ENCODE measurements at places on chromosomes 3 and 15. TPM values are rescaled to one million over a fixed set of nuclear protein-coding genes. Genes with fewer than 3 reads are reported as not detected.
A peak's percentile ranks its signal among the peaks of the same experiment; 100 is the strongest.

CHL1 gene
- total RNA-seq = 7.8 TPM

SI gene
- not detected for total RNA-seq

EFCAB12 gene
- total RNA-seq = 0.05 TPM

CYP8B1 gene
- 0.10 TPM for total RNA-seq

HYKK gene
- 4.2 TPM for total RNA-seq

TOPBP1 gene
- total RNA-seq = 16.6 TPM

ERICH6 gene
- total RNA-seq = not detected

CMTM8 gene
- 3.2 TPM for total RNA-seq

NR2E3 gene
- total RNA-seq = 0.19 TPM

DNA sequence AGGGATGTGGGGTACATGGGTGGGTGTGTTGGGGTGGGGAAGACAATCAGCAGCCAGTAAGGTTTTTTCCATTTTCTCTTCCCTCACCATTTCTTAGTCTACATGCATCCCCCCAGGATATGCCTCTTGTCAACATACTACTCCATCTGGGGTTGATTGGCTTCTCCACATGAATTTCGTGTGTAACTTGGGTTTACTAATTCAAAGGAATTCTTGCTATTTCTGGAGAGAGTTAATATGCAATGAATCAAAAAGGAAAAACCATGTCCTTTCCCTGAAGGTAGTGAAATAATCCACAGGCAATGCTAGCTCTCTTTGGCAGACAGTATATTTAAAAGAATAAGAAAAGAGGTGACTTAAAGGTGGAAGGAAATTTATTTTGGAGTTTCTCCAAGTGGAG is 198.4 kb downstream of the EBLN2 start:
- no peak for DNase-seq

DNA sequence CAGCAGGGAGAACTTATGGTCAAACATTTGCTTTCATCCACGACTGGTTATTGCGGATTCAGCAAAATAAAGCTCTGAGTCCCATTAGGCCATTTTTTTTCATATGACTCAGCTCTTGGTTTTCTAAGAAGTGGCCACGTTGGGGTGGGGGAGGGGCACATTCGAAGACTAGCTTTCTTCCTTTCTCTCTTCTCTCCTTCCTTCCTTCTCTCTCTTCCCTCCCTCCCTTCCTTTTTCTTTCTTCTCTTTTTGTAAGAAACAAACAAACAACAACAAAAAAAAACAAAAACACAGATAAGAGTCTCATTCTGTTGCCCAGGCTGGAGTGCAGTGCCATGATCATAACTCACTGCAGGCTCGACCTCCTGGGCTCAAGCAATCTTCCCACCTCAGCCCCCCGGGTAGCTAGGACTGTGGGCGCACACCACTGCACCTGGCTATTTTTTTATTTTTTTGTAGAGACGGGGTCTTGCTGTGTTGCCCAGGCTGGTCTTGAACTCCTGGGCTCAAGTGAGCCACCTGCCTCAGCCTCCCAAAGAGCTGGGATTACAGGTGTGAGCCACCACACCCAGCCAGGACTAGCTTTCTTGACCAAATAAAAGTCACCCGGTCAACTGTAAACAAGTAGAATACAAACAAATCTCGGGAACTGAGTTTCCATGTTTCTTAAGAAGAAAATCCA is 41.6 kb downstream of the ABCC5 start:
- no peak for DNase-seq

- DNase-seq = peak; percentile 89
Measured at GRCh38 chr15:90101130-90101968, 919 bp downstream of the IDH2 start.

DNA sequence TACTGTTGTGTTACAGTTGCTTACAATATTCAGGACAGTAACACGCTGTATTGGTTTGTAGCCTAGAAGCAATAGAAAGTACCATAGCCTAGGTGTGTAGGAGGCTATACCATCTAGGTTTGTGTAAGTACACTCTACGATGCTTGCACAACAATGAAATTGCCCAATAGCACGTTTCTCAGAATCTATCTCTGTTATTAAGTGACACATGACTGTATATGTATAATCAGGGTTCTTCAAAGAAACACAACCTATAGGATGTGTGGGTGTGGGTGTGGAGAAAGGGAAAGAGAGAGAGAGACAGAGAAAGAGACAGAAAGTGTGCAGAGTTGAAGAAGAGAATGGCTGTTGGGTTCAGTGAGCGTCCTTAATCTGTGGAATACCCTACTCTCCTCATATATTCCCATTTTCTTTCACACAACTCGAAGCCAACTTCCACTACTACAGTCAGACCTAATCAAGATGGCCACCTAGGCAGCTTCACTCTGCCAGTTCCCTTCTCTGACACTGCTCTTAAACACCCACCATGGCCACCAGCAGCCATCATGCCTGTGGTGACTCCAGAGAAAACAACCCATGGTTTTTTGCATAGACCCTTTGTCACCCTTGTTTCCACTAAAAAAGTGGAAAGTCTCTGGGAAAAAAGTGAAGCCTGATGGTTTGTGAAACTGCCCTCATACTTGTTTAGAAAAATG is 5.8 kb upstream of the PPP4R2 start:
- no peak for DNase-seq

DNA sequence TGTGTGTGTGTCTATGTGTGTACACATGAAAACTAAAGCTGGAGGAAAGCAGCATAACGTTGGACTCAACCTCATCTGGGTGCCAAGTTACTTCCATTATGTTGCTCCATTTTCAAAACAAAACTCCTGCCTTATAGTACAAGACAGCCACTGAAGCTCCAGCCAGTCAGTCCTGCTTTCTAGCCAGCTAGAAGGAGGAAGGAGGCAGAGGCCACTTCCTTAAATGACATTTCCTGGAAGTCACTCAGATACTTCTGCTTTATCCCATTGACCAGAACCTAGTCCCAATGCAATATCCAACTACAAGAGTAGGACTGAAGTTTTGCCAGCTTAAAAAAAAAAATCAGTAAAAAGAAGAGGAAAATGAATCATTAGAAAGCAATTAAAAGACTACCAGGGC is 31.7 kb downstream of the CADPS start:
- no peak for DNase-seq

- DNase-seq = no peak
Measured at GRCh38 chr15:73125219-73125618, 73.0 kb downstream of the NEO1 start.

GRCh38 chr3:96012939-96013338 is 801.5 kb upstream of the EPHA6 start:
- DNase-seq = no peak

- DNase-seq = no peak
Measured at GRCh38 chr3:58079773-58080172, 71.6 kb downstream of the FLNB start.

DNA sequence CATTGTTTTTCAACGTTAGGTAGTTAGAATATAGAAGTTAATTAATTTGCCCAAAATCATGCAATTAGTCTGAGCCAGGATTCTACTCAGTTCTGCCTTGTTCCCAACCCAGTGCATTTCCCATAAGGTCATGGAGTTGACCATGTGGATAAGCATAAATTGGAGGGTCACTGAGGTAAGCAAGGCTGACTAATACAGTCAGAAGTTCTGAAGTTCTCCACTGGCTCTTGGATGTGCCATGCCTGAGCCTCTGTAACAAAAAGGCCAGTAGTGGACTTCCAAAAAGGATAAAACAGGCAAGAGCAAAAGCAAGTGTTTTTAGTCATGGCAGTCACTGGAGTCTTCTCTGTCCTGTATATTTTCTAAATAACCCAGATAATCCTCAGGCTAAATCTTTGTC is 124.4 kb upstream of the PHLDB2 start:
- DNase-seq = no peak

DNA sequence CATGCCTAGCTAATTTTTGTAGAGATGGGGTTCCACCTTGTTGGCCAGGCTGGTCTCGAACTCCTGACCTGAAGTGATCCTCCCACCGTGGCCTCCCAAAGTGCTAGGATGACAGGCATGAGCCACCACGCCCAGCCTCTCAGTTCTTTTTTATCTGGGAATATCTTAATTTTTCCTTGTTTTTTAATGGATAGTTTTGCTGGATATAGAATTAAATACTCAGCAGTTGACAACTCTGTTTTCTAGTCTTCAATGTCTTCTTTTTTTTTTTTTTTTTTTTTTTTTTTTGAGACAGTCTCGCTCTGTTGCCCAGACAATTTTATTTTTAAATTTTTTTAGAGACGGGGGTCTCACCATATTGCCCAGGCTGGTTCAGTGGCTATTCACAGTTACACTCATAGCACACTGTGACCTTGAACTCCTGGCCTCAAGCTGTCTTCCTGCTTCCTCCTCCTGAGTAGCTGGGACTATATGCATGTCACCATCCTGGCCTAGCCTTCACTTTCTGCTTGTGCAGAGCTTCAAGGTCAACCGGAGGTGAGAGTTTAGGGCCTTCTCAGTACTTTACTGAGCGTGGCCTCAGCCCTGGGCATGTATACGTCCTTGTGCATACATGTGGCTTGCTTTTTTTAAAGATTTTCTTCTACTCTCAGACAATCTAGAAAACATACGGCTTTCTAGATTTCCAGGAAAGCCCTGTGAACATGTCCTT is 120.5 kb downstream of the ZNF609 start:
- DNase-seq = no peak

DNA sequence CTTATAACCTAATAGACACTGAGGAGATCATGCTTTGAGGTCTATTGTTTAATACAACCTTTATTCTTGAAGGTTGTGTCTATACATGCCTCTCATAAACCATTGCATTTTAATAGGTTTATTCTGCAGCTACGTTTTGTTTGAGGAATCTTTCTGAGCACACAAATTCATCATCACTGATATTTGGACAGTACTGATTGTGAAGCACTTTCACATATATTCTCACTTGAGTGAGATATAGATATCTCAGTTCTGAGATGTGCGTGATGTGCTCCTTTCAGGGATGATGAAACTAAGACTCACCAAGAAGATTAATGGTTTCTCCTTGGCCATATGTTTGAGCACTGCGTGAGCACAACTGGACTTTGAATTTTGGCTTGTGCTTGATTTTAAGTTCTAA is 374.4 kb downstream of the LPP start:
- DNase-seq = no peak

- no peak for DNase-seq
Measured at GRCh38 chr3:47024932-47025331, 45.5 kb downstream of the NBEAL2 start.

- DNase-seq = peak; percentile 36
Measured at GRCh38 chr3:13142552-13143380, 69.5 kb upstream of the IQSEC1 start.

DNA sequence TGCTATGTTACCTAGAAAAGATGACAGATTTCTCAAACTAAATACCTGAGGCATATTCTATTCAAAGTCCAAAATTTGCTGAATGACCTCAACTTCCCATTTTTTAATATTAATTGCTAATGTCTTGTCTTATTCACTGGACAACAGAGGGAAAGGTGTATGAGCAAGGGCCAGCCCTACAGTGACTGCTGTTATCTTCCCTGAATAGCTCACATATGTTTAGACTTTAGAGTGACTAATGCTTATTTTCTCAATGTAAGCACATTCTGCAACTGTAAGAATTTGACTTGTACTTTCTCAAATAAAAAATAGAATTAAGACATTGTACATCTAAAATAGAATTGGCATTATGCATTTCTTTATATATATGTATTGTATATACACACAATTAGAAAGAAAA is 26.5 kb upstream of the AADACL2 start:
- DNase-seq = no peak

DNA sequence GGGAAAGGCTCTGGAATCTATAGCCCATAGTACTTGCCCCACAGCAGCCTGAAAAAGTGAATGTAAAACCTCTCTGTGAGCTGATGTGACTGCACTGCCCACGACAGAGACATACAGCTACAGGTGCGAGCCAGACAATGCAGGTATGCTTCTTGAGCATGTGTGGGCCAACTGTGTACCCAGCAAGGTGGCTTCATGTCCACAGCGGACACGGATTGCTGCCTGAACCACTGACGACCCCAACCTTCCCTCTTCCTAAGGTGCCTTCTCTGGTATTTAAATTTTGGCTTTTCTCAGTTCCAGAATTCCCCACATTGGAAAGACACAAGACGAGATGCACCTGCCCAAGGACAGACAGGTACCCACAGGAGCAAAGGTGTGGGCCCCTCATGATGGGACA is 65.8 kb downstream of the SCN5A start:
- DNase-seq = no peak

DNA sequence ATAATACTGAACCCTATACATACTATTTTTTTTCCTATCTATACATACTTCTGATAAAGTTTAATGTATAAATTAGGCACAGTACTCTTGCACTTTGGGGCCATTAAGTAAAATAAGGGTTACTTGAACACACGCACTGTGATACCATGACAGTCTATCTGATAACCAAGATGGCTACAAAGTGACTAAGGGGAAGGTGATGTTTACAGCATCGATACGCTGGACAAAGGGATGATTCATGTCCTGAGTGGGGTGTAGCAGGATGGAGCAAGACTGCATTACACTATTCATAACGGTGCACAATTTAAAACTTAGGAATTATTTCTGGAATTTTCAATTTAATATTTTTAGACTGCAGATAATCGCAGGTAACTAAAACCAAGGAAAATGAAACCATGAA is 30.0 kb upstream of the SLC2A2 start:
- no peak for DNase-seq

GRCh38 chr3:77191640-77192039 is 151.7 kb downstream of the ROBO2 start:
- no peak for DNase-seq

DNA sequence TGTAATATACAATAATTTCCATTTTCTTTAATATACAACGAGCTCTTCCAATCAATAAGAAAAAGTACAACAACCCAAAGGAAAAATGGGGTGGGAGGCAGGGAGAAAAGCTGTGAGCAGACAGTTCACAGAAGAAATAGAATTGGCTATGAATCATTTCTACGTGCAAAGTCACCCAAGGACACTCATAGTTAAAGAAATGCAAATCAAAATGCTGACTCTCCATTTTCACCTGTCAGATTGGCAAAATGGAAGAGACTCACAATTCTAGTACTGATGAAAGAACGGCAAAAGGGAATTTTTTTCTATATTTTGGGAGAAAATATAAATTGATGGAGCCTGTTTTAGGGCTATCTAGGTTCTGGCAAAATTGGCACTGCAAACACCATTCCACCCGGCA is 116.3 kb upstream of the MEF2A start:
- DNase-seq = no peak

- DNase-seq = no peak
Measured at GRCh38 chr3:37384117-37384516, 209.7 kb upstream of the LRRFIP2 start.

GRCh38 chr3:185084901-185085300 is 68.0 kb downstream of the C3orf70 start:
- no peak for DNase-seq

DNA sequence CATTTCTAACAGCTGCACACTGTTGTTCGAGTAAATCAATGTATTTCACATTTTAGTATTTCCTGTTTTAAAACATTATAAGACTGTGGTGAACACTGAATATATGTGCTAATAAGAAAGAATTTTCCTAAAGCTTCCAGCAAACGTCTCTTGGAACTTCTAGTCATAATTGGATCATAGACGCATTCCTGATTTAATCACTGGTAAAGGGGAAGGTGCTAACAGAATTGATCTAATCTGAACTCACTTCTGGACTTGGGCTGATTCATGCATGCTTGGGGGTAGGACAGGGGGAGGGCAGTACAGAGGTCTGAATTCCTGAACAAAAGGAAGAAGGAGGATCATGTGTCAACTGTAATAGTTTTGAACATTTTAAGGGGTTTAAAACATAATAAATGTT is 7.3 kb upstream of the LEKR1 start:
- DNase-seq = no peak
